ENCODE measurements at places on chromosomes 12 and 14. TPM values are rescaled to one million over a fixed set of nuclear protein-coding genes. Genes with fewer than 3 reads are reported as not detected.

DNA sequence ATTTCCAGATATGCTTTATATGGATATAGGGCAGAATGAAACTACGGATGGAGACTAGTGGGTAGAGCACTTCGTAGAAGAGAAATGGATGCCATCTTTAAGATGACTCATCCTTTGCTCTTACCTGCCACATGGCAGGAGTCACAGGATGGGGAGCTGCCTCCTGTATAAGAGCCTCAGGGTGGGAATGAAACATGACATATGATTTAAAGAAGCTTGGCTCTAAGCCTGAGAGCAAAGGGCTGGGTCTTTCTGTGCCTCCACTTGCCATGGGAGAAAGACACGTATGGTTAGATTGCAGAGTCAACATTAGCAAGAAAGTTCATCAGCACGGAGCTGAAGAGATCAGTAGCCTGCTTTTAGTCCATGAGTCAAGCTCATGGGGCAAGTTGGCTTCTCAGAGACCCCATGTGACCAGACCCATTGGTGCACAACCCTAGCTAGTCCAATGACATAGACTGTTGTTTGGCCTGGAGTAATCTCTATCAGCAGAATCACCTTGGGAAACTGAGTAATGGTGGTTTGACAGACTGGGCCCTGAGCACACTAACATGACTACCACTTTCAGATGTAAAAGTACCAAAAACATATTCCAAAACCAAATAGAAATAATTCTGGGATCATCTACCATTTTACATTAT is 38.1 kb upstream of the IL22 start:
- H3K27ac ChIP-seq: no peak overlapping the region
- H3K27me3 ChIP-seq: no peaks in the 10 kb centered on the region
- no peaks in the 10 kb centered on the region for H3K4me1 ChIP-seq
- no peak for DNase-seq

- no peaks in the 10 kb centered on the region for H3K36me3 ChIP-seq
- no peak overlapping the region for H3K27ac ChIP-seq
- DNase-seq: no peak
- H3K4me1 ChIP-seq: no peaks in the 10 kb centered on the region
Measured at GRCh38 chr12:114073076-114073475, 107.0 kb upstream of the RBM19 start.

DNA sequence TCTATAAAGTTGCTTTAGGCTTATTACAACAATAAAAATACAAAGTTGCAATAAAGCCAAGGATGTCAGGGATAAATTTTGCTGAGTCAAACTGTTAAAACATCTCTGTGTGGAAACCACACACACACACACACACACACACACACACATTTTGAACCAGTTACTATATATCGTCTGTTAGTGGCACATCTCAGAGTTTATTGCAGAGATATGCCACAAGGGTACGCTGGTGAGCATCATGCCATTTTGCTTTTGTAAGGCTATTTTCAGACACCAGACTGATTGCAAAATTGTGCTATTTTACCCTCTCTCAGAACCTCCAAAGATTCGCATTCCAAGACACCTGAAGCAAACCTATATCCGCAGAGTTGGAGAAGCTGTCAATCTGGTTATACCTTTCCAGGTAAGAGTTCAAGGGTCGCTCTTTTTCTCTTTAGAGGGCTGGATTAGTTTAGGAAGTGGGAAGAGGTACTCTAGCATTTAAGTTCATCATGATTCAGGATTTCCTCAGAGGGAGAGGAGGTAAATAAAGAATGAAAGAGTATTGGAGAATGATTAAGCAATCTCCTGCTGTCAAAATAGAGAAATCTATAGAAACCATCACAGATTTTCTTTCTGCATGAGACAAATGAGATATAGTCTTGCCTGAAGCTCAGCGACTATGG is 27.3 kb upstream of the CHPT1 start:
- H3K27me3 ChIP-seq: no peaks in the 10 kb centered on the region
- no peaks in the 10 kb centered on the region for H3K4me1 ChIP-seq
- H3K27ac ChIP-seq: no peak overlapping the region

GRCh38 chr12:61538951-61539350 is 721.3 kb upstream of the USP15 start:
- no peaks in the 10 kb centered on the region for H3K4me1 ChIP-seq
- no peaks in the 10 kb centered on the region for H3K36me3 ChIP-seq
- DNase-seq: peak; percentile 23
- no peak overlapping the region for H3K4me3 ChIP-seq

GRCh38 chr12:93790472-93791152 is 113.4 kb downstream of the CRADD start:
- H3K4me3 ChIP-seq: no peak overlapping the region
- H3K4me1 ChIP-seq: no peaks in the 10 kb centered on the region
- H3K27ac ChIP-seq: no peak overlapping the region
- DNase-seq: no peak

DNA sequence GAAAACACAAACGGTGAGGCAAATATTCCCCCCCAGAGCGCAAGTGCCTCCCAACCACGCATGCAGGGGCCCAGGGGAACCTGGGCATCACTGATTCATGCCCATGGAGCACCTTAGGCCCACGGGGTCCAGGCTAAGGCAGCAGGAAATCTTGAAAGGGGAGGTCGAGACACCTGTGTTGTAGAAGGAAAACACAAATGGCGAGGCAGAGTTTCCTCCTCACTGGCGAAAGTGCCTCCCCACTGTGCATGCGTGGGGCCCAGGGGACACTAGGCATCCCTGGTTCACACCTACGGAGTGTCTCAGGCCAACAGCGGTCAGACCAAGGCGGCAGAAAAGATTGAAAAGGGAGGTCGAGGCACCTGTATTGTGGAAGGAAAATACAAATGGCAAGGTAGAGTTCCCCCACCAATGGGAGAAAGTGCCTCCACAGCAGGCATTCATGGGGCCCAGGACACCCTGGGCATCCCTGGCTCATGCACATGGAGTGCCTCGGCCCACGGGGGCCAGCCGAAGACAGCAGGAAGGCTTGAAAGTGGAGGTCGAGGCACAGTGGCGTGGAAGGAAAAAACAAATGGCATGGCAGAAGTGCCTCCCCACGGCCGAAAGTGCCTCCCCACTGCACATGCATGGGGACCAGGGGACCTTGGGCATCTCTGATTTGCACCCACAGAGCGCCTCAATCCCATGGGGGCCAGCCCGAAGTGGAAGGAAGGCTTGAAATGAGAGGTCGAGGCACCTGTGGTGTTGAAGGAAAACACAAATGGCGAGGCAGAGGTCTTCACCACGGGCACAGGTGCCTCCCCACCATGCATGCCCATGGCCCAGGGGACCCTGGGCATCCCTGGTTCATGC is 368.8 kb downstream of the ALG10 start:
- no peak overlapping the region for H3K4me3 ChIP-seq
- H3K27ac ChIP-seq: no peak overlapping the region
- no peaks in the 10 kb centered on the region for H3K4me1 ChIP-seq
- no peaks in the 10 kb centered on the region for H3K27me3 ChIP-seq

DNA sequence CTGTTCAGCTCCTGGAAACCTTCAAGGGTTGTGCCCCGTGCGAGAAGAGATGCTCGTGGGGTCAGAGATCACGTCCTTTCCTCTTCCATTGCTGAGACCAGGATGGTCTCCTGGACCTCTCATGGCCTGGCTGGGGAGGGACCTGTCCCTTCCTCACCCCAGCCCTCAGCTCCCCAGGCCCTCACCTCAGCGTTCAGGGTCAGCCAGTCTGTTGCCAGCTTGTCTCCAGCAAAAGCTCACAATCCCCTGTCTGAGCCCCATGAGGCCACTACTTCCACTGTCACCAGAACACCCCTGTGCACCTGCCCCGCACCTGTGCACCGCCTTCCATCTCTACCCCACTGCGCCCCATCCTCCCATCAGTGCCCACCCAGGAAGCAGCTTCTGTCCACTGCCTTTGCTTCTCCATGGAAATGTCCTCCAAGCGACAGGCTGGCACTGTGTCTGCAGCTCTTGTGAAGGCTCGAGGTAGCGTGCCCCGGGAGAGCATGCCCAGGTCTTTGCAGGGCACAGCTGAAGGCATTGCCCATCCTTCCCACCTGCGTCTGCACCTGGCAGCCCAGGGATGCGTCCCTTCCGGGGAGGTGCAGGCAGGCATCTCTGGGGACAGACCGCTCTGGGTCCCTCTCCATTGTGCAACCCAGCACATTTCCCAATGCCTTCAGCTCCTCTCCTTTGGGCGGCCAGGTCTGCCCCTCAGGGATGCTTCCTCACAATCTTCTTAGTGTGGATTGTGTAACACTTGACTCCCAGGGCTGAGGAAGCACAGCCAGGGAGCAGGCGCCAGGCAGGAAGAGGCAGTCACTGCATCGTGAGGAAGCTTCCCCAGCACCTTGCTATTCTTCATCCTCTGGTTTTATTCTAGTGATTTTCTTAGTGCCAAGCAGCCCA is 179.6 kb downstream of the ADGRD1 start:
- H3K27ac ChIP-seq: no peak overlapping the region
- DNase-seq: no peak
- no peaks in the 10 kb centered on the region for H3K36me3 ChIP-seq
- no peak overlapping the region for H3K4me3 ChIP-seq

DNA sequence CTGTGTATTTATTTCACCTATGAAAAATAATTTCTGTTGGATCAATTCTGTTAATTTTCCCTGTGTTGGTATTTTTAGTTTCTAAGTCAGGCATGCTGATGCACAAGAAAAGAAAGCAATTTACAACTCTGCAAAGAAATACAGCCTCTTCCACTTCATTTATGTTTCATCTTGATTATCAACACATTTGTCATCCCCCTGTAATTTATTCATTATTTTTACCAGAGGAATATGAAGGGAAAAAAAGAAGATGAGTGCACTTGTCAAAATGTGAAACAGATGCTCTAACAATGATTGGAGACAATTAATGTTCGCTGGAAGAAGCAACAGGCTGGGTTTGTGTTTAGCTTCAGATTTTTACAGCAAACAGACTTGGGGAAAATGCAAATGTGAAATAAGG is 958.5 kb upstream of the SEL1L start:
- no peaks in the 10 kb centered on the region for H3K27me3 ChIP-seq
- no peak overlapping the region for H3K4me3 ChIP-seq
- no peak overlapping the region for H3K27ac ChIP-seq
- H3K4me1 ChIP-seq: no peaks in the 10 kb centered on the region
- H3K36me3 ChIP-seq: no peaks in the 10 kb centered on the region

DNA sequence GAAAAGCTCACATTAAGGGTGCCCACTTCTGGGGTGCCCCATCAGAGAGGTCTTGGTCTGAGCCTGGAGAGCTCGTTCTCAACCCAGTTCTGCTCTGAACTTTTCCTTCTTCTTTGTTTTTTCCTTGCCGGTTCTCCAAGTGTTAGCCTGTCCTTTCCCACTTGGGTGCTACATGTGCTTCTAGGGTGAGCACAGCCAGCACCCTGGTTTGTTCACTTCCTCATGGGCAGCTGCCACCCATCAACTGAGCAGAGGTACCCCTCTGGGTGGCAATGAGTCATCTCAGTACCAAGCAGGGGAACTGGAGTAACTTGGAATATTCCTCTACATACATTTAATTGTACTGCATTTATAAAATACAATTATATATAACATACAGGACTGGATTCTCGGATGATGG is 3.9 kb upstream of the SYNE3 start:
- no peak overlapping the region for H3K4me3 ChIP-seq
- peaks cover 52% of the 10 kb centered on the region for H3K27me3 ChIP-seq
- no peaks in the 10 kb centered on the region for H3K36me3 ChIP-seq
- H3K4me1 ChIP-seq: peaks cover 13% of the 10 kb centered on the region
- no peak for DNase-seq

DNA sequence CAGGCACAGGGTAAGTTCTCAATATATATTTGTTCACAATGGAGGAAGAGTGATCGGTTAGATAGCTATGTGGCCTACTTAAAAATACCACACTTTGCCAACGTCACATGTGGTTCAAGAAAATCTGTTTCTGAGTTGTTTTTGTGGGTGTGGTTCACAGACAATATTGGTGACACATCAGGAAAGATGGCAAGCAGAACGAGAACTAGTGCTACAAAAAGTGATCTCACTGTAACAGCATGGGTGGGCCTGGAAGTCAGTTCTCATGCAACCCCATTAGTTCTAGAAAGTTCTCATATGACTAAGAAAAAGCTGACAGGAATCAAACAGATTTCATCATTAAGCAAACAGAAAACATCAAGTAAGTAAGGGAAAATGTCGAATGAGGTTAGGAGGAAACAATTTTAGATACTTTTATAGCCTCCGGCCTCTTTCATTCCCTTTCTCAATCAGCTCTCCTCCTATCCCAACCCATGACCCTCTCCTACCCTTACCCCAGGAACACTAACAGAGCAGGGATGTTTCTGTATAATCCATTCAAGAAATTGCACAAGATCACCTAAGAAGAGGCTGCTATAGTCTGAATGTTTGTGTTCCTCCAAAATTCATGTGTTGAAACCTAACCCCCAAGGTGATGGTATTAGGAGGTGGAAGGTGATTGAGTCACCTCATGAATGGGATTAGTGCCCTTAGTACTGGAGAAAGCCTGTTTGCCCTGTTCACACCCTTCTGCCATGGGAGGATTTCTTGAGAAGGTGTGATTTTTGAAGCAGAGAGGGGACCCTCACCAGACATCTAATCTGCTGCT is 15.5 kb upstream of the NTN4 start:
- no peak overlapping the region for H3K27ac ChIP-seq
- H3K4me3 ChIP-seq: no peak overlapping the region
- H3K27me3 ChIP-seq: no peaks in the 10 kb centered on the region
- no peaks in the 10 kb centered on the region for H3K36me3 ChIP-seq

- no peaks in the 10 kb centered on the region for H3K27me3 ChIP-seq
- H3K4me3 ChIP-seq: no peak overlapping the region
- H3K27ac ChIP-seq: no peak overlapping the region
- H3K4me1 ChIP-seq: no peaks in the 10 kb centered on the region
Measured at GRCh38 chr14:58362798-58363412, 32.8 kb upstream of the TOMM20L start.

Gene RIMKLB
- 113 TPM for total RNA-seq

Gene KIF26A
- total RNA-seq: 40.2 TPM

Measured in neural progenitor cell (in vitro differentiated cells).